ENCODE measurements at places on chromosomes 1 and 21. TPM values are rescaled to one million over a fixed set of nuclear protein-coding genes. Genes with fewer than 3 reads are reported as not detected.

The SPRR3 gene
- not detected for total RNA-seq

The CRYZ gene
- total RNA-seq, result 41.8 TPM

The LMX1A gene
- total RNA-seq, result not detected

The RNF207 gene
- 12.6 TPM for total RNA-seq

The IFT25 gene
- 15.3 TPM for total RNA-seq

The SPRR5 gene
- not detected for total RNA-seq

The TMPRSS15 gene
- total RNA-seq, result not detected

The WDTC1 gene
- 23.0 TPM for total RNA-seq

The CFAP74 gene
- not detected for total RNA-seq

The SPATA1 gene
- not detected for total RNA-seq

The PTPN7 gene
- not detected for total RNA-seq

The YBEY gene
- 30.3 TPM for total RNA-seq

The LRRC3 gene
- 0.29 TPM for total RNA-seq

The C1orf185 gene
- not detected for total RNA-seq

The ADAM30 gene
- total RNA-seq, result not detected

The CCDC181 gene
- total RNA-seq, result 1.1 TPM

The TEX35 gene
- not detected for total RNA-seq

The ZMYND12 gene
- total RNA-seq, result under 0.01 TPM

The SPATA46 gene
- total RNA-seq, result not detected

The S100A7A gene
- not detected for total RNA-seq

The MAP3K7CL gene
- total RNA-seq, result 7.8 TPM

The OPRD1 gene
- not detected for total RNA-seq

The FAM177B gene
- total RNA-seq, result not detected

The ICOSLG gene
- not detected for total RNA-seq

The SAMD11 gene
- 3.2 TPM for total RNA-seq

The SCMH1 gene
- total RNA-seq, result 28.2 TPM

The TFF2 gene
- not detected for total RNA-seq

The RLF gene
- 7.4 TPM for total RNA-seq

The ANXA9 gene
- total RNA-seq, result 1.2 TPM

The RWDD3 gene
- 11.5 TPM for total RNA-seq

The C8B gene
- not detected for total RNA-seq

Measured in myometrial cell (primary cell).